ENCODE measurements at places on chromosomes 3 and 15.

DNA sequence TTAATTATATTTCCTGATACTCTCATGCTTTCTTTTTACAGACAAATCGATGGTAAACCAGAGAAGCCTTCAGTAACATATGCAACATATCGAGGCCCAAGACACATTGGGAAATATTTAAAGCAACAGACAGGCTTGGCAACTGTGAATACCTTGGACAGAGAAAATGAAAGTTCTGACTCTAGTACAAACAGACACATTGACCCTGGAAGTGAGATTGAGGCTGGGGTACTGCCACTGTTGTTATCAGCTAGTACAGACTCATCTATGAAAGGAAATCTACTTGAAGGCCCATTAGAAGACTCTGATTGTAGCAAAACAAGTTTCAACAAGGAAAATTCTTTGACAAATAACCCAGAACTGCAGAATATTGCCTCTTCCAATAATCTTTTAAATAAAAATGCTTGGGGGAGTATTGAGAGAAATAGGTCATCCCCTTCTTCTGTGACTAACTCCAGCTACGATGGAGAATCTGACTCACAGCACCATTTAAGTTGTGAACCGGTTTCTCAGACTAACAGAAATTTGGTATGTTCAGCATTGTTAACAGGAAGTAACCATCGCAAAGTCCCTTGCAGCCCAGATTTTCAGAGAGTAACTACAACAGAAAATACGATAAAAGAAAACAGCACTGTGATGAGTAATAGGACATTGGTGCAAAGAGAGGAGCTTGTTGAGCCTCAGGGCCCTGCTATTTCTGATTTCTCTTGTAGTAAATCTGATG is 50.2 kb downstream of the CRYBG3 start:
- DNase-seq: no peak

GRCh38 chr15:66102563-66103292 is 150.8 kb downstream of the MEGF11 start:
- DNase-seq: no peak

DNA sequence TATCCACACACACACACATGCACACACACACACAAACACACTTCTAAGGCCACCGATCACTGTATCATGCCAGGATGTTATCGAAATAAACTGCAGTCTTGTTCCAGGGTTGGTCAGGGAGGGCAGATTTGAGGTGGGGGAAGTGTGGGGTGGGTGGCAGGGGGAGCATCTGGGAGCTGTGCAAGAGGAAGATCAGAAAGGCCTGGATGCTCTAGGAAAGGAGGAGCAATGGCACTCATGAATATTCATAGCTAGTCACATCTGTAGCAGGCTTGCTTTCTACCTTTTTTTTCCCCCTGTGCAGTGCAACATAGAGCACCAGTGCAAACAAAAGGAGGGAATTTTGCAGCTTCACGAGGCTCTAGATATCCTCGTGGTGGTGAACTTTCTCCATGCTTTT is 84.9 kb downstream of the MEIS2 start:
- no peak for DNase-seq

GRCh38 chr3:149188494-149188893 is 33.1 kb downstream of the CP start:
- no peak for DNase-seq

GRCh38 chr3:184666442-184666841 is 45.4 kb downstream of the MAGEF1 start:
- DNase-seq: no peak
